Omental fat pad (tissue), 4 donors: ENCODE measurements at places on chromosomes 3 and 15.

DNA sequence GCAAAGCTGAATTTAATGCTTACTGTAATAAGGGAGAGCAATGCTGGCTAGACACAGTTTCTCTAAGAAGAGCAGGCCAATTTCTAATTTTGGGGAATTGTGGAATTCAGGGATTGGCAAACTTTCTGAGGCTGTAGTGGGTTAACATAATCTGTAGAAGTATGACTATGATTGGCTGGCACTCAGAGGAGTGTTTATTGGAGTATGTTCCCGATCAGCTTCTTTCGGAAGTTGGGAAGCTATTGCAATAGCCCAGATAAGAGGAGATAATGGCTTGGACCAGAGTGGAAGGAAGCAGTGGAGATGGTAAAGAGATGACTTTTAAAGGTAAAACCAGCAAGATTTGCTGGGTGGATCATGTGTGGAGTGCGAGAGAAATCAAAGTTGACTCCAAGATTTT, 19.4 kb downstream of the TMOD3 start:
- DNase-seq, result no peak

DNA sequence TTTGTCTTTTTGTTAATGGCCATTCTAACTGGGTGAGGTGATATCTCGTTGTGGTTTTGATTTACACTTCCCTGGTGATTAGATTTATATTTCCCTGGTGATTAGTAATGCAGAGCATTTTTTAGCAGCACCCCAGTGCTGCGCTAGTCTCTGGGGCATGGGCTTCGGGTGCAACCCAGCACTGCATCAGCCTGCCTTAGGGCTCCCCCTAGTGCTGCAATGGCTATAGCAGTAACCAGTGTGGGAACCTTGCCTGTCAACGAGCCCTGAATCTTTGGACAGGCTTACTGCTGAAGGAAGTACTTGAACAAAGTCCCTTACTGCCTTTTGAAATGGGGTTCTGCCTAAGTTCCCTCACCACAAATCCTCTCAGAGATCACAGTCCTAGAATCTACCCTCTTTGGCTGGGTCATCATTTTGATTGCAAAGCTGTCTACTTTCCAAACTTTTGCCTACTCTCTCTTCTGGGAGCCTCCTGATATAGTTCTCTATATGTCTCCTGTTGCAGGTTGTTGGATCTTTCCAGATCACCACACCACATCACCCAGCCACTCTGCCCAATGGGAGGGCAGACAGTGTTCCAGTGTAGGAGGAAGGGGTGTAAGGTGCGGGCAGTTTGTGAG, 79.2 kb upstream of the CCNL1 start:
- DNase-seq, result no peak

GRCh38 chr3:41580274-41580959, 381.1 kb downstream of the CTNNB1 start:
- no peak for DNase-seq

DNA sequence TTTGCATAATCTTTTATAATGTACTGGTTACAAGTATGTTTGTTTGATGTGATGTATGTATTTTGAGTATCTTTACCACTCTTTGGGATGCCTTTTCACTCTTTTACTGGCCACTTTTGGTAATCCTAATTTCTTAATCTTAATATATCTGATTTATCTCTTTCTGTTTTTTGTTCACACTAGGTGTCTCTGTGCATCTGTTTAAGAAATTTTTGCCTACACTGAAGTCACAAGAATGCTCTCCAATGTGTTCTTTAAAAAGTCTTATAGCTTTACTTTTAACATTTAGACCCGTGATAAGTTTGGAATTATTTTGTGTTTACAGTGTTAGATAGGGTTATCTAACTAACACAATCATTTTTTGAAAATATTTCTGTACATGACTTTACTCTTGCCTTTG, 659.1 kb downstream of the SI start:
- no peak for DNase-seq

- no peak for DNase-seq
Measured at GRCh38 chr15:61038910-61039309, 190.2 kb downstream of the RORA start.

GRCh38 chr3:152365766-152366593, 97.3 kb downstream of the MBNL1 start:
- DNase-seq, result no peak

GRCh38 chr3:2872884-2873283, 237.3 kb downstream of the IL5RA start:
- no peak for DNase-seq

GRCh38 chr3:9659849-9660248, 10.5 kb downstream of the MTMR14 start:
- DNase-seq, result no peak

DNA sequence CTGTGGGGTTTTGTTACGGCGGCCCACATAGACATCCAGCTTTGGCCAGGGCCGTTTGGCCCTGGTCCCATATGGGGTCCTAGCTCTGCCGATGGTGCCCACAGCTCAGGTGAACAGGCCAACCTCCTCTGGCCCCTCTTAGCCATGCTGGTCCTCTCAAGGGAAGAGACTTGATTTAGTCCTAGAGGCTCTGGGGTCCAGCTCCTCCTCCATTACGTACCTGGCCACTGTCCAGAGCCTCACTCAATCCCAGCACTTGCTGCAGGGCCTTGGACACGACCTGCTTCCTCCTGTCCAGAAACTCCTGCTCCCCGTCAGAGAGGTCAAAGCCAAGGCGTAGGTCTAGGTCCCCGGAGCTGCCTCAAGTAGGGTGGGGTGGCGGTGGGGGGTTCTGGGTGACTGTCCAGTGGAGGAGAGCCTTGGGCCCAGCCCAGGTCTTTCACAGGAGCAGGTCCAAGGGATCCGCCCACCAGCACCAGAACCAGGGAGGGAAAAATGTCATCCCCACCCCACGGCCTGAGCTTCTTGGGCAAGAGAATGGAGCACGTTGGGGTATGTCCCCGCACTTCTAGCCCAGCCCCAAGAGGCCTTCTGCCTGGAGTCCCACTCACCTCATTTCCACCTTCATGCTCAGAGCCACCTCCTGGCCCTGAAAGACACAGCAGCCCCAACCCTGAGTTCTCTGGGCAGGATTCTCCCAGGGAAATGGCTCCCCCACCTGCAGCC, 6.8 kb downstream of the PLA2G4F start:
- no peak for DNase-seq

- no peak for DNase-seq
Measured at GRCh38 chr3:114446600-114446999, 152.8 kb downstream of the TIGIT start.

DNA sequence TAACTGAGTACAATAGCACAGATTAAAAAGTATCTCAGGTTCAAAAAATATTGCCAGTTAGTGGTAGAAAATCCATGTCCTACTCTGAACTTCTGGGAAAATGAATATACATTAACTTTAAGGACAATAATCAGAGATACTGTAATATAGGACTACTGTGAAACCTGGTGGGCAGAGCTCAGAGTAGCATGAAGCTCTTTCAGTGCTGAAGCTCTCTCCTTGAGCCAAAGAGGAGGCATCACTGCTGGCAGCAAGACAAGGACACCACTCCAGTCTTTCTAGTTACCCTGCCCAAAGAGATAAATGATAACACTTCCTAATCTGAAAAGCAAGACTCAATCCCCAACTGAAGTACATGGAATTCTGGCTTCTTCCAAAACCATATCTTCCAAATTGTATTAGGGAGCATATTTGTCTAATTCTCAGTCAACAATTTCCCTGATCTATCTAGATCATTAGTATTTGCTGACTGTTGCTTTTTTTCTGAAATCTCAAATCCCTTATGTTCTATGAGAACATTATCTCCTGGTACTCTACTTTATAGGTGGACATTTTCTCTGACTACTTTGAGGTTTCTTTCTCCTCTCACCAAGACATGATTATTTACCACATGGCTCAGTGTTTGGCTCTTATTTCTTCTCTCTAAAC, 55.9 kb downstream of the CLDN1 start:
- no peak for DNase-seq

GRCh38 chr3:10251006-10251405, 2.7 kb downstream of the TATDN2 start:
- no peak for DNase-seq

GRCh38 chr3:40490916-40491315, 14.0 kb downstream of the ZNF619 start:
- DNase-seq, result no peak

DNA sequence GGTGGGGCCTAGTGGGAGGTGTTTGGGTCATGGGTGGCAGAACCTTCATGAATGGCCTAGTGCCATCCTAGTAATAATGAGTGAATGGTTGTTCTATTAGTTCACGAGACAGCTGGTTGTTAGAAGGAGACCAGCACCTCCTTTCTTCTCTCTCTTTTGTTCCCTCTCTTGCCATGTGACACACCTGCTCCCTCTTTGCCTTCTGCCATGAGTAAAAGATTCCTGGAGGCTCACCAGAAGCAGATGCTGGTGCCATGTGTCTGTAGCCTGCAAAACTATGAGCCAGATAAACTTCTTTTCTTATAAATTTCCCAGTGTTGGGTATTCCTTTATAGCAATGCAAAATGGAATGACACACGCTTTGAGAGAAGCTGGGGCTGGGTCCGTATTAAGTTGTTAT, 89.0 kb upstream of the SLC4A7 start:
- no peak for DNase-seq

DNA sequence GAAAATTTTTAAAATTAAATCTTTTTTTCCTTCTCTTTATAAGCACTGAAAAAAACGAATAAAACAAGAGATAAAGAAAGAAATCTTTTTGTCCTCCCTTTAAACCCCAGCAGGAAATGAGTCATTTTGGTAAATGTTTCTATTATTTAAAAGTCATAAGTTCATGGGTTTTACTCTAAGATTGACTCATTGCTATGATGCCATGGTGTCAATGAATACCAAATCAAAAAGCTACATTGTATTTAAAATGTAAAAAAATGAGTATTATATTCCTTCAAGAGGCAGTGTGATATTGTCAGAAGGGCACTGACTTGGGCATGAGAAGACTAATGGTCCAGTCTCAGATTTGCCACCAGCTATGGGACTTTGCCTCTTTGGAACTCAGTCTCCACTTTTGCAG, 303.4 kb upstream of the DNAJC19 start:
- DNase-seq, result no peak

GRCh38 chr3:183254487-183255347, 1.7 kb downstream of the B3GNT5 start:
- DNase-seq, result no peak

DNA sequence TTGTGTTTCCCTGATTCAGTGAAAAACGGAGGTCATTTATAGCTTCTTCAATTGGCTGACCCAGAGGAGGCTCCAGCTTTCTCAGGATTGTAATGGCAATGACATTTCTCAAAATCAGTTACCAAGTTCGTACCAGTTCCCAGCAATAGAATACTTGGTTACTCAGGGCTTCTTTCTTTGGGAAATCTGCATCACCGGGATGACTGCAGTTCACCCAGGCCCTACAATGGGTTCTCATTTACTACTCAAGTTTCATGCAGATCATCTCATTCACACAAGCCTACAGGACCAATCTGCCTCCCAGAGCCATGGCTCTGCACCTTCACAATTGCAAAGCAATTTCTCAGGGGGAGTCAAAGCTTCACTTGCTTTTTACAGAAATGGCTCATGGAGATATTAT, 109.6 kb downstream of the FHIT start:
- DNase-seq, result no peak
